ENCODE measurements at places on chromosomes 16 and 17.

- no peak for DNase-seq
These were observed 19.1 kb downstream of the ZFHX3 start for GRCh38 chr16:73028721-73029361.

- DNase-seq = no peak
These were observed 4.2 kb downstream of the CCDC42 start for GRCh38 chr17:8740486-8740885.

DNA sequence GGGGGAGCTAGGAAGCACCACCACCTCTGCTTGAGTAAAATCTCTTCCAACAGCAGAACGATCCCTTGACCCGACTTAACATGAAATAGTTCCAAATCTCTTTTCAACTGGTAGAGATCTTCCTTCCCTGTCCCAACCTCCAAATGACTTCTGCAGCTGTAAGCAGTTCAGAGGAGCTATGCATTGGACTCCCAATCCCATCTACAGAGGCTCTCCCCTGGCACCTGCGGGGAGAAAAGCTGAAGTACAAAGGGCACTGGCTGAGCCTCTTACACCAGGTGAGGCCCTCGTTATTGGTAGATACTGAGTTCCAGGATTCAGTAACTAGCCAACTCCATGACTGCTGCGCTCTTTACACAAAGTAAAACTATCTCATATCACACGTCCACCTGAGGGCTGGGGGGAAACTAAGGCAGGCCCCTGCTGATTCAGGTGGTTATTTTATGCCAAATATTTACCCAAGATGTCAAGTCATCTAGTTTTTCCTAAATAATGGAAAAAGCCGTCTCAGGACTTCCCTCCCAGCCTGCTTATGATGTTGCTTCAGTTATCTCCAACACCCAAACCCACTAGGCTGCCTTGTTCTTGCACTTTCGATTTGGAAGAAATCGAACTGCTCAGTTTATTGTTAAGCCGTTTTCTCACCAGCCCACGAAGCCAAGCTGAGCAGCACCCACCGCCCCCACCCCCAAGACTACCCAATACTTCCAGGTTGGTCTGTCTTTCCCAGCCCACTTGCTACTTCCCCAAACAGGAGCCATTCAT lies 3.2 kb downstream of the ACTG1 start:
- no peak for DNase-seq

- DNase-seq = no peak
These were observed 108.8 kb downstream of the WSCD1 start for GRCh38 chr17:6179017-6179416.

DNA sequence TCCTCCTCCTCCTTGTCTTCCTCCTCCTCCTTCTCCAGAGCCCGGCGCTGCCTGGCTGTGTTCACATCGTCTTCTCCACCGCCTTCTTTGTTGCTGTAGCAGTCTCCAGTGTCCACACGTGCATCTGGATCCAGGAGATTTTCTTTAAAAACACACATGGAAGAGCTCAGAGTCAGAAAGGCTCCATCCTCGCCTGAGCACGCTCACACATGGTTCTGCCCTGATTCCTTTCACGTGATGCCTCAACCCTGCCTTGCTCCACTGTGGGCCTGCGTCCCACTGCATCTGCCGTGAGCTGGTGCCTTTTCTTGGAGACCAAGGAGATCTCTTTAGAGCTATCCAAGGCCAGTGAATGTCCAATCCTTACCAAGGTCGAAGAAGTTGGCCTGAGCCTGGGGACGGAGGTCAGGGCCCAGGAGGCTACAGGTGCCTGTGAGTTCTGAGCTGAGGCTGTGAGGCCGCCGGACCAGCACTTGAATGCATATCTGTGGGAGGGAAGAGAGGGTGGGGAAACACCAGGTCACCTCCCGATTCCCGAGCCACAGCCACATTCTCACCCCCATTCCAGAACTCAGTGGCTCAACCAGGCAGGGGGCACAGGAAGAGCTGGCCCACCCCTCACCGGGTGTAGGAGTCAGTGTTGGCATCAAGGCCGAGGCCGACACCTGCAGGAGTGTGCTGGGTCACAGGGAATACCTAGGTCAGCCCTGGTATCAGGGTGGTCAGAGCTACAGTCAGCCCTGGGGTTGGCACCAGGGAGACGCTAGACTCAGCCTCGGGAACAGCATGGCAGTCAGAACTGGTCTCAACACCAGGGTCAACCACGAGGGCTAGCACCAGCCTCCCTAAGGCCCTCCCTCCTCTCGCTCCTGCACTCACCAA lies 37.6 kb downstream of the HASPIN start:
- DNase-seq = no peak

GRCh38 chr16:88558457-88559442 lies 11.5 kb upstream of the ZC3H18 start:
- no peak for DNase-seq

DNA sequence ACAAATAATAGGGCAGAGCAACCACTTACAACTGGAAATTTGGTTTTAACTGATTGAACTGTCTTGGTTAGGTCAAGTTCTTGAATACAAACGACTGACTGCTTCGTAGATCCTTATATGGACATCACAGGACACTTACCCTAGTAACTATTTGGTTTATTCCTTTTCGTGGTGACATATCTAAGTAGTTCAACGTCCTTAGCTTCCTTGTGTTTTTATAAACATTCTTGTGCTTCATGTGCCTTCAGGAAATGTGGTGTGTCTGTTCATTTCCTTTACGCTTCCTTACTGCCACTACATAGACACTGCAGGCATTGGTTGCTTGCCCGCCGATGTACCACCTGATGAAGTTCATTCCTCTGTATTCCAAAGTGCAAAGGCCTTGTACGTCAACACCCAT lies 59.3 kb downstream of the USP10 start:
- DNase-seq = no peak

DNA sequence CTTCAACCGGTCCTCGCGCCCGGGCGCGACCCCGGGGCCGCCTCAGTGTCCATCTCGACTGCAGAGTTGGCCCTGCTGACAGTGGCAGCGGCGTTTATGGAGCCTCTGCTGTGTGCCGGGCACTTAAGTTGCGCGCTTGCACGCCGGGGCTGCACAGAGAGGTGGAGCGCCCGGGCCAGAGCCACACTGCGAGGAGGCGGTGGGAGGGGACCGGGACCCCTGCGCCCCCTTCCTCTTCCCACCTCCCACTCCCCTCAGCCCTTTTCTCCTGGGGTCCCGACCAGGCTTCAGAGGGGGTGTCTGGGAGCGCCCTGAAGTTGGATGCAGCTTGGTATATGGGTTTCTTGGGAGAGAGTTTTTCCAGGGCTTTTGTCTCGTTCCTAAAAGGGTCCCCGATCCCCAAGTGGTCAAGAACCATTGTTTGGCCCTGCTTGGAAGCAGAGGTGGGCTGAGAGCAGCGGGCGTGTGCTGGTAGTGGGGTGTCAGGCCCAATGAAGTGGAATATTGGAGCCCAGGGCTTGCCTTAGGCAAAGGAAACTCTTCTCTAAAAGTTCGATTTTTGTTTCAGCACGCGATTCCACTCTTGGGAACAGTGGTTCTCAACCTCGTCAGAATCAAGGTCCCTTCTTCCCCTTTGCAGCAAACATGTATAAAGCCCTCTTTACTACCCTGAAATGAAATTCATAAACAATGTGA lies 605 bp downstream of the MRTFB start:
- DNase-seq = no peak

- no peak for DNase-seq
These were observed 9.5 kb downstream of the TXNL4B start for GRCh38 chr16:72083778-72084404.

DNA sequence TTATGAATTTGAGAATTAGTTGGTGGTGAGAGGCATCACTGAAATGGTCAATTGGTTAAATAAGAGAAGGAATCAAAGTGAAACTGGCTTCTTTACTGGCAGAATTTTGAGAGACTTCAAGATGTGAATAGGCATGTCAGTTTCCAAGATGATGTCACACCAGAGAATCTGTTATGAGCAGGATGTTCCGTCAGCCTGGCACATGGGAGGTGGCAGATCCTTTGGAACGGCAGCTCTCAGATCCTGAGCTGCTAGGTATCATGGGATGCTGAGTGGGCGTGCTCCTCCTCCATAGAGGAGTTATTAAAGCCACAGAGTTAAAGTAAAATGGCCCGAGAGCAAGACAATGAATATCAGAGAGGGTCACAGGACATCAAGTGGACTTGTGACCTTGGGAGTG lies 444.3 kb upstream of the HSBP1 start:
- no peak for DNase-seq

DNA sequence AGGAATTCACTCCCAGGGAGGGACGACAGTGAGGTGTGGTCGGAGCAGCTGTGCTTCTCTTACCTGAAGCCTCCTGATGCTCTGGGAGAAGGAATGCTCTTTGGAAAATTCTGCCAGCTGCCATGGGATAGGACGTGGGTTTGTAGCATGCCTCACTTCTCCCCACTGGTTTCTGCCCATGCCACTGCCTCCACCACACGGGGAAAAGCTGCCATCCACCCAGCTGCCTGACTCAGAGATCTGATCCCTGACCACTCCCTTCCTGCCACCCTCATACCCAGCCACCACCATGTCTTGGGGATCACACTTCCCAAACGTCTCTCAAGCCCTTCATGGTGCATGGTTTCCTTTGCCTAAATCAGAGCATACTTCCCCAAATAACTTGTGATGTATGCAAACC lies 80.0 kb downstream of the CPPED1 start:
- DNase-seq = no peak

DNA sequence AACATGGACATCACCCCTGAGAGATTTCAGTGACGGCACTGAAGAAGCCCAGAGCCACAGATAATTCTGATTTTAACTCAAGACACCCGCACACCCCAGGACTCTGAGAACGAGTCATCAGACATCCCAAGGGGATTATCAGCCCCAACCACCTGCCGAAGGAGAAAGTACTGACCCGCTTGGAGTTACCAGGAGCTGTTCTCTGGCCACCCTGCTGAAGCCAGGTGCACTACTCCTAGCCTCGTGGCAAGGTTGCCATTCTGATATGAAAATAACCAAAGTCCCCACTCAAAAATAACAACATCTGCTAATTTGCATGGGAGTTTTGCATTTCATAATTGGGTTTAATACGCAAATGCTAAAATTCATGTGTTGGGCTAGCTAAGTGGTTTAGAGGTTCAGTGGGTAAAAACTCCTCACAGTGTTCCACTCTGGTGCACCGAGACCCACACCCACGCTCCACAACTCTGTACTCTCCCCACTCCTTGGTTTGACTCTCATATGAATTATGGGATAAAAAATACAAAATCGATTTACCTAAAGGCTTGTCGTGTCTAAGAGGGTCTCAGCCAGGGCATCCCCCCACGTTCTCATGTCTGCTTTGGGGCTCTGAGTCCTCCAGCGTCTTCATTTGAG lies 143.0 kb upstream of the NOL11 start:
- no peak for DNase-seq

DNA sequence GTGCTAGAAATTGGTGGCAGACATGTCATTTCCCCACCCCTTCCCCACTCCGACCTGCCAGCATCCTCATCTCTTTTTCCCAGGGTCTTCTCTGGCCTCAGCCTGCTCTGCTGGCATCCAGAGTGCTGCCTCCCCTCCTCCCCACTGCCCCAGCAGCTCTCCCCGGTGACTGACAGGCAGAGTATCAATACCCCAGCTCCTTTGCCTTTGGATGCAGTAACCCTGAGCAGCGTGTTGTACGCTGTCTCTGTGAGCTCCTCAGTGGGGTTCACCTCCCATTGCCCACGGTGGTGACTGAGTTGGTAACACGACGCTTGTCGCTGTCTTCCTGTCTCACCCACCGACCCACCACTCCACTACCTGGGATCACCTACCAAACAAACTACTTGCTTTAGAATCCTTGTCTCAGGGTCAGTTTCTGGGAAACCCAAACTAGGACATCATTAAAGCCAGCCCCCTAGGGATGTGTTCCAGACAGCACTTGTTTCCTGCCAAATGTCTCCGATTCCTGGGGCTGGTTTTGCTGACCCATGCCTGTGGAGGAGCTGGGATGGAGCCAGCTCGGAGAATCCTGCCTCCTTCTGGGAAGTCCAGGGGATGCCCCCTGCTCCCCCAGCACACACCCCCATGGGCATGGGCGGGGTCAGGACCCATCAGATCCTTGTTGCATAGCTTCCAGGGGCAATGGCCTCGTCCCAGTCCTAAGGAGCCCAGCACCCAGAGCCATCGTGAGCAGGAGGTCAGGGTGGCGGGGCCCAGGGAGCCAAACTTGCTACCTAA lies 8.3 kb upstream of the SBK1 start:
- no peak for DNase-seq

DNA sequence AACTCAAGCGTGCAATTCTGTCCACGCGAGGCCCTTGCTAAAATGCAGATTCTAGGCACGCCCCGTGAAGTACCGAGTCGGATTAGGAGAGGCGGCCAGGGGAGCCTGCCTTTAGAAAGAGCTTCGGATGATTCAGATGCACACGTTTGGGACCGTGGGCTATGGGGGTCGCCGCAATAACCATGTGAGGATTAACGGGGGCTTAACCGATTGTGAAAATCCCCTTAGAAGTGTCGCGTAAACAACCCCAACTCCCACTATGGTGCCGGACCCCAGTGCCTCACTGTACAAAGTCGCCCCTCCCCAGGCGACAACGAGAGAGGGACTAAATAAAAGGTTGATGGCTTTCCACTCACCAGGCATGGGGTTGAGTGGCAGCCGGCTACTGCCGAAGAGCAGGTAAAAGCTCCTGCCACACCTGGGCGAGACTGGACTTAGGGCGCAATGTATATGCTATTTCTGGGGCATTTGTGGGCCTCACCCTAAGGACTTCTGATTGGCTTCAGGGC lies 635 bp upstream of the SP2 start:
- DNase-seq = peak; percentile 66

GRCh38 chr17:80955078-80955477 lies 36.6 kb upstream of the CHMP6 start:
- no peak for DNase-seq

- DNase-seq = peak; percentile 69
These were observed 20.4 kb upstream of the SLC38A8 start for GRCh38 chr16:84062734-84063640.

DNA sequence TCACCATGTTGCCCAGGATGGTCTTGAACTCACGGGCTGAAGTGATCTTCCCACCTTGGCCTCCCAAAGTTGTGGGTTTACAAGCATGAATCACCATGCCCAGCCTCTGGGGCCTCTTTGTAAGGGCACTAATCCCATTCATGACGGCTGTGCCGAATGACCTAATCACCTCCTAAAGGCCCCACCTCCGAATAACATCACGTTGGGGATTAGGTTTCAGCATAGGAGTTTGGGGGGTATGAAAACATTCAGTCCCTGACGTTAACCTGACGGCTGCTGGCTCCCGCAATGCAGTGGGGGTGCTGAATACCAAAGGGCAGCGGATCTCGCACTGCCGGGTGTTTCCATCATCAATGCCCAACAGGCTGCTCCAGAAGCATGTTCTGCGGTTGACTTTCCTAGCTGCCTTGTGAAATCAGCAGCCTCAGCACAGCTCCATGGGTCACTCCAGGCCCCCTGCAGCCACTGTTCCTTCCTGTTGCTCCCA lies 120.8 kb upstream of the SEC14L1 start:
- no peak for DNase-seq

DNA sequence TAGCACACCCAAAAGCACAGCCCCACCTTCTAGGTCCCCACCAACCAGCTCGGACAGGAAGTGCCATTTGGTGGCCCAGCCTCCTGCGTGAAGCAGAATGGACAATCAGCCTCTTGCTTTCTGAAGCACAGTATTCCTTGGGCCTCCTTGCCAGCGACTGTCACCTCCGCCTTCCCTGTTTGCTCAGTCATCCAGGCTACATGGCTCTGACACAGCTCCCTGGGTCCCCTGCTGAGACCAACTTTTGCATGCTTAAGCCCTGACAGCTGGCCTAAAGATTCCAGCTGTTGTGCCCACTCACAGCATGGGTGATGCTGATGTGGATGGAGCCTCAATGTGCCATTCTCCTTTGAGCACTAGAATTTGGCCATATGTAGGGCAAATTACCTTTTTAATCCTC lies 4.5 kb upstream of the CACNG5 start:
- DNase-seq = no peak

- DNase-seq = no peak
These were observed 29.2 kb downstream of the TRIM25 start for GRCh38 chr17:56884483-56885311.

- no peak for DNase-seq
These were observed 71.3 kb downstream of the AMFR start for GRCh38 chr16:56354016-56354415.
